ENCODE measurements at places on chromosomes 6 and 20.

- DNase-seq, result no peak
Measured at GRCh38 chr6:139881728-139882211, 507.3 kb upstream of the CITED2 start.

GRCh38 chr6:71123051-71123450 is 165.6 kb upstream of the OGFRL1 start:
- DNase-seq, result no peak

DNA sequence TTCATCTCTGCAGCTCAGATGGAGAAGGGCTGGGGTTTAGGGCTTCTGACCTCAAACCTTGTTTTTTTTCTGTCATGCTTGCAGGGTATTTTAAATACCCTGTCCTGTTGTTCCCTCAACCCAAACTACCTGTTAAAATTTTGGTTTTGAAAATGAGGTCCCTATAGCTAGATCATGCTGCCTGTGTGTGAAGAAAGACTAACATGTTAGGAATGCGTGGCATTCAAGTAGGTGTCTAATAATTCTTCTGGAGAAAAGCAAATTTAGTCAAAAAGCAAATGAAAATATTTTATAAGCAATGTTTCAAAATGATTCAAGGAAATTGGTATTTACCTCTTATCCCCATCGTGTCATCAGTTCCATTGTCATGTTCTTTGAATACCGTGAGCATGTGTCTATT is 77.2 kb upstream of the C20orf144 start:
- DNase-seq, result no peak

DNA sequence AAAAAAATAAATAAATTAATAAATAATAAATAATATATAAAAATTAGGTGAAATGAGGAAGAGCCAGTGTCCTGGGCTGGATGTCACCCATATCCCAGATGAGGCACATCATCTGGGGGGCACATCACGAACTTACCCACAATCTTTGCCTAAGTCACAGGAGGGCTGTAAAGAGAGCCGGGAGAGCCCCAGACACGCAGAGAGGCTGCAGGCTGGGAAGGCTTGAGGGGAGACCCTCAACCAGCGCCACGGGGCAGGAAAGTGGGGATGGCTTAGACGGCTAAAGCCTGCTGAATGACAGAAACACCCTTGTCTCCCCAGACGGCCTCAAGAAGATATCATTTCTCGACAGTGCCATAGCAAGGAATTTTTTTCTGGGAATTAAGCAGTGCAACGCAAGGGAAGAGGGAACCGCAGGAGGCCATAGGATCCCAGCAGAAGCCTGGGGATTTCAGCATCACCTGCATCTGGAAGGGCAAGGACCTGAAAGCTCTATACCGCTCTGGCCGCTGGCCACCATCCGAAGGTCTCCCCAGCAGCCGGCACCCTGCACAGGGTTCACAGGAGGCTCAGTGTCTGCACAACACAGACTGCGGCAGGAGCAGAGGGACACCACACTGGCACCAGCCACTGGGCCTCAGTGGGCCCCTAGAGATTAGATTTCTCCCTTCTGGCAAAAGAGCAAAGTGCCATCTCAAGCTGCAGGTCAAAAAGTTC is 22.8 kb upstream of the NXT1 start:
- no peak for DNase-seq

DNA sequence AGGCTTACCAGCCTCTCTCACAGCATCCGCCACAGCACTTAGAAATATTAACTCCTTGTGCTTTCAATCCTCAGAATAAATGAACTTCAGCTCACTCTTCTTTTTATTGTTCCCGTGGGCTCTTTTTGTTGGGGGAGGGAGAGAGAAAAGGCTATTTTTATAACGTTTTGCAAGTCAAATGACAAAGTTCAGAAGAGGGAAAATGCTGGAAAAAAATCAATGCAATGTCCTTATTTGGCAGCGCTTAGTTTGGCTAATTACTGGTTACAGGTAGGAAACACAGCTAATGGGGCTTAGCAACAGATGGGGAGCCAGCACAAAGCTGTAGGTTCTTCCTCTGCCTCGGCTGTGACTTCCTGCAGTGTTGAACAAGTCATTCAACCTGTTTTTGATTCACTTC is 1067.0 kb upstream of the MAP3K7 start:
- DNase-seq, result no peak

DNA sequence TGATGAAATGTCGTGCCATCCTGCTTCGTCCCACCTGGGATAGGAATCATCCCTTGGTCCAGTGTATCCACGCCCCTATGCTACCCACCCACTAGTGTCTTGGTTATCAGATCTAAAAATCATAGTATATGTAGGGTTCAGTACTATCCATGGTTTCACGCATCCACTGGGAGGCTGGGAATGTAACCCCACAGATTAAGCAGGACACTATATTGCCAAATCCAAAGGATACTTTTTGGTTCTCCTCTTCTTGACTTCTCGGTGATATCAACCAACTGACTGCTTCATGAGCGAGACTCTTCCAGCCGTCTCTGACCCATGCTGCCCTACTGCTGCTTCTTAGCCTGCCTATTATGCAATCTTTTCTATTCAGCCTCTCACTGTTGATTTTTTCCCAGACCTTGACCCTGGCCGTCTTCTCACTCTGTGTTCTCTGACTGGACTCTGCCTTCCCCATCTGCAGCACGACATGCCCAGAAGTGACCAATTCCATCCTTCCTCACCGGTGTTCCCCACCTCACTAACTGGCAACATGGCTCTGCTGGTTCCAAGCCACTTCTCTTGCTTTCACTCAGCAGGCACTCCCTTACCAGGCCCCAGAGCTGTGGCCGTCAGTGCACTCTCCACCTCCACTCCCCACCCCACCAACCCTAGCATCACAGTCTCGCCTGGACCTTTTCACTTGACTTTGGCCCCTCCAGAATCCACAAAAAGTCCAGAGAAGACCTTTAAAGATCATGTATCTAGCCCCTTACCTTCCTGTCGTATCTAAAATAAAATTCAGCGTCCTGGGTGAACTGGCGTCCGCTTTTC is 34.5 kb downstream of the GFRA4 start:
- DNase-seq, result no peak

GRCh38 chr6:2911171-2911570 is 8.1 kb upstream of the SERPINB9 start:
- DNase-seq, result no peak

GRCh38 chr20:64268174-64268573 is 12.6 kb downstream of the PCMTD2 start:
- no peak for DNase-seq

GRCh38 chr6:50381099-50381415 is 331.3 kb upstream of the DEFB112 start:
- no peak for DNase-seq

DNA sequence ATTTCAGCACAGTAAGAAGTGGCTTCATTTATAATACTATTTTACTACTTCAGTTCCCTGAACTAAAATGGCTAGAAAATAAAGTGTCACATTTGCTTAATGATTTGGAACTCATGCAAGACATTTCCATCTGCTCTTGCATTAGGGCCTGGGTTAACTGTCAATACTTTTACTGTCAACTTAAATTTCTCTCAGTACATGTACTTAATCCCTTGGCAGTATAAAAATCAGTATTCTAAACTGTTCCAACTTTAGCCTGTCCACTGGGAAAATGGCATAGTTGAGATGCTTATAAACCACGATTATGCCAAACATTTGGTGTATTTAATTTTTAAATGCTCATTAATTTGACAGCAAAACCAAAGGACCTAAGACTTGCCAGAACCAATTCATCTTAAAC is 154.5 kb downstream of the ASCC3 start:
- no peak for DNase-seq

- no peak for DNase-seq
Measured at GRCh38 chr6:129683601-129684322, 26.2 kb downstream of the ARHGAP18 start.
